ENCODE measurements at places on chromosomes 6 and 20.

DNA sequence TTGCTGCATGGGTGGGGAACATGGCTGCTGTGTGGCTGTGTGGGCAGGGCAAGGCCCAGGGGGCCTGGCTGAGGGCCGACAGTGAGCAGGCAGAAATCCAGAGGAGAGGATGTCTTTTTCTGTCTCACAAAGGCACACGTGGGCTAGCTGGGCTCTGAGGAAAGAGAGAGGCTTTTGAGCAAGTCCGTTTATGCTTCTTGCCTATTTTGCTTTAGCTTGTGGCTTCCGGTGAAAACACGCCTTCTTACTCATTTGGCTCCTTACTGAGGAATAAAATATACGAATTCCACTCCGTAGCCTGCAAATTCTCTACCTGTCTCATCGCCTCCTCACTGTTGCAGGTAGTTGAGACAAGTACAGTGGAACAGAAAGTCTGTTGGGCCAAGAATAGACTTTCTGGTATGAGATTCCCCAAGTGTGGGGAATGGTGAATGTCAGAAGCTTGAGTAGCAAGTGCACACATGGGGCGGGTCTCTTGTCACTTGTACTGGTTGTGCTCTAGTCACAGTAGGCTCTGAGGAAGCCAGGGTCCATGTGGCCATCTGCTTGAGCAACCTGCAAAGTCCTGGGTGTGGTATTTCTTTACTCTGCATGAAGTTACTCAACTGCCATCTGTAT is 28.4 kb downstream of the WRNIP1 start:
- no peak for DNase-seq

GRCh38 chr6:150145427-150145826 is 2.6 kb downstream of the PPP1R14C start:
- DNase-seq: no peak

DNA sequence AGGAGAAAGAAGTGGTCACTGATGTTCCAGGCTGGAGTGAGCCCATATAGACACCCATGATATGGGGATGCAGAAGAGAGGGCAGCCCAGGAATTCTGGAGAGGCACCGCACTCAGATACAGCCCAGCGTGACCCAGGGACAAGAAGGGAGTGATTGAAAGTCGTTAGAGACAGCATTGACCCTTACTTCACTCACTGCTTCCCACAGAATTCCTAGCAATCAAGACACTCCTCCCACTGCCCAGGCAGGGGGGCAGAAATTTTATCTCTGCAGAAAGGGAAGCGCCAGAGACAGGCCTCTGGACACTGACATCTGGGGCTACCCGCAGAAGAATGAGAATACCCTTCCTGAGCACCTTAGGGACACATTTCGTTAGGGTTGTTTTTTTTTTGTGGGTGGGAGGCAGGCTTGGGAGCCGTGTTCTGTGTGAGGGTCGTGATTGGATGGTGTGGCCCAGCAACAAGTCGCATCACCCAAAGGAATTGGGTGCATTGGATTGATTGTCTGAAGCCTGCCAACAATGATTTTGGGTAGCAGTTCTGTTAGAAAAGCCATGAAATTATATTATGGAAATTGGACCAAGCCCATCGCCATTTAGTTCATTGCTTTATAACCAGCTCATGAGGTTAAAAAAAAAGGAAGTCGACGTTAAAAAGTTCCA is 45.9 kb upstream of the MAP3K4 start:
- no peak for DNase-seq

DNA sequence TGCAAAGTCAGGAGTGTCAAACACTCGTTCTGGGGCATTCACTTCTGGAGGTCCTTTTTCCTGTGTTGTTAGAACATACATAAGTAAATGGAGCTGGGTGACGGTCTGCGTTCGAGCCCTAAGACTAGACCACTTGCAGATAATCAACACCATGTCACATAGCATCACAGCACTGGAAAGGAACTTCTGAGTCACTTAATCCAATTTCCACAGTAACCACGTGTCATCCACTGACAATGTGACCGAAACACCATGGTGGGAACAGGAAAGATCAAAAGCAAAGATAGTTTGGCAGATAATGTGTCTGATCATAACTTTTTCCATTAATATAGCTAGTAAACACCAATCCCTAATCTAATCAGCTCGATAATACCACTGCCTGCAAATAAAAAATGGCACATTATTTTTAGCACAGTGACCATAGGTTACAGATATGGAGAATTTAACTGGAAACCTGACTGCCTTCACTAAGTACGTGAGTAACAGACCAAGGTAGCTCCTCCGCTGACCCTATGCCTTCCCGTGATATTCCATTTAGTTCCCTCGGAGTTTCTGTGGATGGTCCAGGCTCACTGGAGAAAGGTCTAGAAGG is 34.8 kb downstream of the WRNIP1 start:
- DNase-seq: no peak

- DNase-seq: peak; percentile 77
Measured at GRCh38 chr20:13995086-13995665, at the start of gene MACROD2. MACROD2 (plus strand) TSS chr20:13995516.

GRCh38 chr6:168280899-168281245 is 38.7 kb downstream of the DACT2 start:
- no peak for DNase-seq

GRCh38 chr6:6590530-6590929 is 2.0 kb downstream of the LY86 start:
- no peak for DNase-seq

- no peak for DNase-seq
Measured at GRCh38 chr20:61449057-61449609, 197.1 kb downstream of the CDH4 start.

DNA sequence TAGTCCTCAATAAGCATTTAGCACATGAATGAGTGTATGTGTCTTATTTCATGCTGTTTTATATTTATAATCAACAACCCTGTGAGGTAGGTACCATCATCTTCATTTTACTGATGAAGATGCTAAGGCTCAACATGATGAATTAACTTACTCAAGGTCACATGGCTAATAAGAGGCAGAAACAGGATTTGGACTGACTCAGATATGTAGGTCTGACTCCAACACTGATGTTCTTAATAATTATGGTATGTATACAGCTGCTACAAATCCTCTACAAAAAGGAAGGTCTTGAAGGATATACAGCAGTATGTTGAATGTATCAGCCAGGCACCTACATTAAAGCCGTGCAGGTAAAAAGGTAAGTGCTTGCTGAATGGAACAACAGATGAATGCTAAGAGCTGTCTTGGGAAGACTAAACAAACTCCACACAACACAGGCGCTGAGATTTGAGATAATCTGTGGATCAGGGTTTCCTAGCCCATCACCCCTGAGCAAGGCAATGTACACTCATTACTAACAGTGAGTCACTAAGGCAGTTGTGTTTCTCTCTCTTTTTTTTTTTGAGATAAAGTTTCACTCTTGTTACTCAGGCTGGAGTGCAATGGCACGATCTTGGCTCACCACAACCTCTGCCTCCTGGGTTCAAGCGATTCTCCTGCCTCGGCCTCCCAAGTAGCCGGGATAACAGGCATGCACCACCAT is 31.9 kb downstream of the TTI1 start:
- no peak for DNase-seq

- no peak for DNase-seq
Measured at GRCh38 chr6:128069188-128069587, 168.3 kb upstream of the THEMIS start.

- DNase-seq: no peak
Measured at GRCh38 chr6:16511723-16512489, 249.4 kb downstream of the ATXN1 start.

DNA sequence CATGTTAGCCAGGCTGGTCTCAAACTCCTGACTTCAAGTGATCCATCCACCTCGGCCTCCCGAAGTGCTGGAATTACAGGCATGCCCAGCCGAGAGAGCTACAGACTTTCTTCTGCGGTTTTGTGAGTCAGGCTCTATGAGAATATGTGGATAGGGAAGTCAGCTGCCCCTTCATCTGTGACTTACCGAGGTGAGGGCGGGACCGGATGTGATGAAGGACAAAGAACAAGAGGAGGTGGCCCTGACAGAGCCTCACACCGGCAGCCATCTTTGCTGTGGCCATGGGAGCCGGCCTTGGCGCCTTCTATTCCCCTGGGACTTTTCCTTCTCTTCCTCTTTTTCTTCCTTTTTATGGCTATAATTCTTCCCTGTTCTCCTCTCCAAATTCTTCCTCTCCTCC is 67.0 kb downstream of the IYD start:
- DNase-seq: no peak

DNA sequence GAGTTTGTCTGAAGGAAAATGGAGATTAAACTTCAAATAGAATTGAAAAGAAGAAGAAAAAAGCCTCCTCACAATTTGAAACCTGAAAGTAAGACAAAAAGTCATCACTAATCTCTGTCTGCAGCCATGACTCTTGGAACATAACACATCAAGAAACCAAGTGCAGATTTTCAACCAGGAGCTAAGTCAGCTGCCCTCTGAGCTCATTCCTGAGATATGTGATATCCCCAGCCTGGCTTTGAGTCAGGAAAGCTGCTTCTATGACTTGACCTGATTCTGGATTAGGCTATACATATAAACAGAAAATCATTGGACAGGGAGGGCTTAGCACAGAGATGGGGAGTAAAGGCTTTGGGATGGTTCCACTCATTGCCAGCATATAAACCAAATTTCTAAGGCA is 891.4 kb downstream of the TFAP2A start:
- DNase-seq: no peak

DNA sequence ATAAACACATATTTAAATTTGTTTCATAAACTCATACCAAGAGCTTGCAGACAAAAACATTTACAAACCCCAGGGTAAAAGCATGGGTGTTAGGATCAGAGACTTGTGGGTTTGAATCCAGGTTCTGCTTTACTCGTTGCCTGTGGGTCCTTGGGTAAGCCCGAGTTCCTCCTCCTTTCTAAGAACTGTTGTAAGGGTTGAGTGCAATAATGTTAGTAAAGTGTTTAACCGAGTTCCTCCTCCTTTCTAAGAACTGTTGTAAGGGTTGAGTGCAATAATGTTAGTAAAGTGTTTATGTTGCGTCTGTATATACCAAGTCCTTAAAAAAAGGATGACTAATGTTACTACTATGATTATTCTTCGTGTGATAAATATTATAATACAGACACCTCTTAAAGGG is 18.7 kb downstream of the CCDC170 start:
- no peak for DNase-seq

GRCh38 chr6:113731541-113731940 is 125.6 kb upstream of the MARCKS start:
- DNase-seq: no peak

- DNase-seq: no peak
Measured at GRCh38 chr6:160737934-160738333, 35.9 kb downstream of the PLG start.

GRCh38 chr20:46308258-46309157 is at the start of gene CDH22:
CDH22 (minus strand) TSS chr20:46308498; CDS start chr20:46251294, 57,204 bp downstream.
- DNase-seq: peak; percentile 63

GRCh38 chr6:47722194-47722593 is 23.8 kb downstream of the ADGRF4 start:
- DNase-seq: no peak

GRCh38 chr20:6705106-6705766 is 62.2 kb upstream of the BMP2 start:
- DNase-seq: no peak

GRCh38 chr6:165109011-165109410 is 200.4 kb downstream of the C6orf118 start:
- no peak for DNase-seq

DNA sequence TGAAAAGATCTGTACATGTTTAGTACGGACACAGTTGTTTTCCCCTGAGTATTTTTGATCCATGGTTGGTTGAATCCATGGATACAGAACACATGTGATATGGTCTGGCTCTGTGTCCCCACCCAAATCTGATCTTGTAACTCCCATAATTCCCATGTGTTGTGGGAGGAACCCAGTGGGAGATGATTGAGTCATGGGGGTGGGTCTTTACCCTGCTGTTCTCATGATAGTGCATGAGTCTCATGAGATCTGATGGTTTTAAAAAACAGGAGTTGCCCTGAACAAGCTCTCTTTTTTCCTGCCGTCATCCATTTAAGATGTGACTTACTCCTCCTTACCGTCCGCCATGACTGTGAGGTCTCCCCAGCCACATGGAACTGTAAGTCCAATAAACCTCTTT is 139.2 kb downstream of the CDKAL1 start:
- DNase-seq: no peak

DNA sequence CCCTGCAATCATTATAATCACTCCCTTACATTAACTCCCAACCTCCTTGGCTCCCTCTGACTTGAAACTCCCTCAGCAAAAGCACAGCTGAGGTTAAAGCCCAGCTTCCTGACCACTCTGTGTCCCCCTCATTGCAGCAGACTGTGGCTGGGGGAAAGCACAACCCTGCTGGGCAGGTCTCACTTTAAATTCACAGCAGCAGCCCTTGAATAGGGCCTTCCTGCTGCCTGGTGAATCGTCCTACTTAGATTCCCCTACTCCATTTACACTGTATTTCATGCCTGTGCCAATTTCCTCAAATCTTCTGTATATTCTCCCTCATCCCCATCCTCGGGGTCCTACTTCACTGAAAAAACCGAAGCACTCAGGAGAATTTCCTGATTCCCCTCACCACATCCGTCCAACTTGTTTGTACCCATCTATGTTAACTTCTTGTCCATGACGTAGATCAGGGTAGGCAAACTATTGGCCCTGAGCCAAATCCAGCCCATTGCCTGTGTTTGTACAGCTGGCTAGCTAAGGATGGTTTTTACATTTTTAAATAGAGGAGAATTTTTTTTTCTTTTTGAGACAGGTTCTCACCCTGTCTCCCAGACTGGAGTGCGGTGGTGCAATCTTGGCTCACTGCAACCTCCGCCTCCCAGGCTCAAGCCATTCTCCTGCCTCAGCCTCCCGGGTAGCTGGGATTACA is 31.5 kb upstream of the GCM1 start:
- DNase-seq: no peak

GRCh38 chr20:21705575-21706260 is at the start of gene PAX1:
PAX1 (plus strand) TSS chr20:21705664; CDS start chr20:21705713, 49 bp downstream.
- DNase-seq: no peak
